ENCODE measurements at places on chromosomes 6 and 20.

- no peak for DNase-seq
Observed at GRCh38 chr6:18601516-18602020, 214.4 kb downstream of the RNF144B start.

DNA sequence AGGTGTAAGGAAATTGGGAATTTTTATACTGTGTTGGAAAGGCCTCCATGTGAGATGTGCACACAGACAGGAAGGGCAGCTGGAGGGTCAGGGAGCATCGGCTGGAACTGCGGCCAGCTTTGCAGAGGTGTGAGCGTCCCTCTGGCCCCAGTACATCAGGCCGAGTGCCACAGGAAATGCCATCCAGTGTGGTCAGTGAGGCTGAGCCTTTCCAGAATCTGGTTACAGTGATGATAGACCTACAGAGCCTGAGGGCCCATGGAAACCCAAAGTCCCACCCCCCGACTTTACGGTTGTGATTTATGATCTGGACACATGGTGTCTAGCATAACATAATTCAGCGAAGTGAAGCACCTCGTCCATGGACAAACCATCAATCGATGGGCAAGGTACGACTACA is 137.3 kb upstream of the PDE10A start:
- no peak for DNase-seq

GRCh38 chr6:161400671-161401070 is 126.8 kb upstream of the AGPAT4 start:
- no peak for DNase-seq

GRCh38 chr6:166864333-166864732 is 92.0 kb downstream of the RNASET2 start:
- DNase-seq = no peak

DNA sequence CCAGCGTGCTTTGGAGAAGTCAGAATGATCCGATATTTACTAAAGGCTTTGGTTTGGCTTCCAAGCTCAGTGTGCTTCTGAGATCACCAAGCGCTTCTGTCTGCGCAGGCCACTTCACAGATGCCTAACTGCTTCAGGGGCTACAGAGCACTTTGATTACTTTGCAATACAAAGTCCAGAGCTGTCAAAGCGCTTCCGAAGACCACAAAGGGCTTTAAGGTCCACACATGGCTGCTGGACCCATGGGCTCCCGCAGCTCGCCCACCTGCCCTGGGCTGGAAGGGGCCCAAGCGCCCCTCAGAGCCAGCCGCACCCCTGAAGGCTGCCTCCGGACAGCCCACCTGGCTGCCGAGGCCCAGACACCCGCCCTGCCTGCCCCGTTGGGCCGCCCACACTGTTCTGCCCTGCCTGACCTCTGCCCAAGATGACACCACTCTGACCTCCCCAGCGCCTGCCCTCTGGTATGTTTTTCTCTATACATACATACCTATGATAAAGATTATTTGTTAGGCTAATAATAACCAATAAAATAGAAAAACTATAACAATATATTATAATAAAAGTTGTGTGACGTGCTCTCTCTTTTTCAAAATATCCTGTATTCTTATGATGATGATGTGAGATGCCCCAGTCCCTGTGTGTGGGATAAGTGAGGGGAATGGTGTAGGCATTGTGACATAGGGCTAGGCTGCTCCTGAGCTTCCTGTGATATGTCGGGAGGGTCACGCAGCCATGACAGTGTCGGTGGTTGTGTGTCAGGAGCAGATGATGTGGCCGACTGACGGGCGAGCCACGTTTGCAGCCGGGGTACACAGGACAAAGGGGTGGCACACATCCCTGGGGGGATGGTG is 22.6 kb downstream of the DYNLT1 start:
- no peak for DNase-seq

GRCh38 chr6:170288852-170289179 is 2.1 kb downstream of the DLL1 start:
- no peak for DNase-seq

- DNase-seq = no peak
Observed at GRCh38 chr6:94050515-94050914, 631.2 kb upstream of the EPHA7 start.

GRCh38 chr20:49323622-49324238 is 45.9 kb upstream of the ZNFX1 start:
- DNase-seq = peak; percentile 99

DNA sequence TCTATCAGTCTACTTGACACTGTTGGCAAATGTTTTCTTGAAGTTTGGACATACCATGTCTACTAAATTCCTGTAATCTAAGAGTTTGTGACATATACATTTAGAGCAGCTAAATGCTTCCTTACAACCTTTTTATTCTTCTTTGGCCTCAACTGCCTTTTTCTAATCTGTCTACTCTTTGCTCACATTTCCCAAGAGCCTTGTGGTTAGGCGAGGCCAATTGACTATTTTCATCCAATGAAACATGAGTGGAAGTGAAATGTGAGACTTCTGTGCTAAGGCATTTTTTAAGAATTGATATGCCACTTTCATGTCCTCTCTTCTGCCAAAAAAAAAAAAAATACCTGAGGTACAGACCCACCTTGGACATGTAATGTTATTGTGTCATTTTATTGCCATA is 158.2 kb upstream of the MCHR2 start:
- no peak for DNase-seq

- DNase-seq = no peak
Observed at GRCh38 chr6:159002432-159003155, 2.6 kb upstream of the RSPH3 start.

DNA sequence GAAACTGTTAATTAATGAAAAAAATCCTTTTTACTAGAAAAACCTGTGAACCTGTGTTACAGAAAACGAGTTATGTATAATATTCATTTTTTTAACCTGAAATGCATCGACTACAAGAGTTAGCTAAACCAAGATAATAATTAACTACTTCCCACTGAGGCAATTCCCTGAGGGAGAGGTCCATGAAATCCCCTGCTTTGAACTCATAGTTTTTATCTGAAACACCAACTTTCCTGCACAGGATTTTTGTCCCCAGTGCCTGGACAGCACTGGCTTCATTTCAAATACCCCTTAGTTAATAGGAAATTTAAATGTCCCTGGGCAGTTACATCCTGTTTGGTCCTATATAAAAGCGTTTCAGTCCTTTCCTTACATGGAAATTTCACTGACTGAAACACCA is at the start of gene OR14J1:
Gene OR14J1, plus strand, starts transcription at position 386 of the 400 bp plus-strand sequence. CDS start 4,989 bp downstream, outside the sequence.
- DNase-seq = no peak

- peak; percentile 32 for DNase-seq
Observed at GRCh38 chr20:60086821-60087562, 128.8 kb downstream of the CDH26 start.

DNA sequence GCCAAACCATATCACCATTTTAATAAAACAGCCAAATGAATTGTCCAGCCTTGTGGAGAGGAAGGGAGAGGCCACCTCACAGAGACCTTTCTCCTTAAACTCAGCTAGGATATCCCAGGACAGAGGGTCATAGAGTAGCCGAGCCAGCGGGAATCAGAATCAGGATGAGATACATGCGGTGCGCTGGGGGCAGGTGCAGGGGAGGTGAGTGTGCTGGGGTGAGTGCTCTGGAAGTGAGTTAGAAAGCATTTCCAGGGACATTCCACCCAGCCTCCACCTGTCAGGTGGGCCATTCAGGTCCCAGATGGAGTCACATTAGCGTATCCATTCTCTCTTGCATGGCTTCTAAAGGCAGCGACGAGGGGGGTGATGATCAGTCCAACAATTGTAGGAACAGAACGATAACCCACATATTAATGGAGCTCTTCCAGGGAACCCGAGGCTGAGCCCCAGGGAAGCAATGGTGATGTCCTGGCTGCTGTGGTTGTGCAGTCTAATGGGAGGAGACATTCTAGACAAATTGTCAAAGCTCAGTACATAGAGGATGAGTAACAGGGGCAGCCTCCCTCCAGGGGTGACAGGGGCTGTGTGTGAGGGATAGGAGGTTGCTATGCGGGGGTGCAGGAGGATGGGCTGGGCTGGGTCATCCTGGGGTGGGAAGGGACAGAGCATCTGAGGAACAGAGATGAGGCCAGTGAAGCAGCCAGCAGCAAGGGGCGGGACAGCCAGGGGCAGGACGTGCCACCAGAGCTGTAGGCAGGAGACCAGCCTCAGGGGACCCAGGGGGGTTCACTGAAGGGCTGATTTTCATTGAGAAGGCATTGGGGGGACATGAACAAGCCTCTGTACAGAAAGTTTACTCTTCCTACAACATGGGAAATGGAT is 88.7 kb upstream of the FRMD1 start:
- no peak for DNase-seq

DNA sequence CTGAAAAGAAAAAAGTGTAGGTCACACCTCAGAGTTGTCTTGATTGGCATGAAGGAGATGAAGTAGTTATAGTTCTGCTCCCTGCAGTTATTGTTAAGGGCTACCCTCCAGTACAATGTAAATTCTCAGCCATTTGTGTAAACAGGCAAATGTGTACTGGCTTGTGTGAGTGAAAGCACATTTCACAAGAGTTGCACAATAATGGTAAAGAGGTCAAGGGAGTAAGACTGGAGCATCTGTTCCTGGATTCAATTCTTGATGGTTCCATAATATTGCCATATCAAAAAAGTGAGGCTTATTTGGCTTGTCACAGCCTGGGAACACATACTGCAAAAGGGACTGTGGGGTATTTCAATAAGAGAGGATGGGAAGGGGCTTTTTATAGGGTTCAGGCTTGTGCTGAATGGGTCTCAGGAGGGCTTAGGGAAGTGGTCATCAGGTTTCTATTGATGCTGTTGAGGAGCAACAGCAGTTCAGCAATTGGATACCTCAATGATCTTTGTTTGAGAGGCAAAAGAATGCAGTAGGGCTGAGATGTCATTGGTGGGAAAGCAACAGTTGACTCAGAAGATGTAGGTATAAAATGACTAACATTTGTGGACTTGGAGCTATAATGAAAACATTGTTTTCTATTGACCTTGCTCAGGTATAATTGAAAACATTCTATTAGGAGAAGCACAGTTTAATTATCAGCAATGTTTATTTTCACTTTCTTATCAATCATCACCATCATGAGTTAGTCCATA is 402.6 kb downstream of the BCKDHB start:
- DNase-seq = no peak

DNA sequence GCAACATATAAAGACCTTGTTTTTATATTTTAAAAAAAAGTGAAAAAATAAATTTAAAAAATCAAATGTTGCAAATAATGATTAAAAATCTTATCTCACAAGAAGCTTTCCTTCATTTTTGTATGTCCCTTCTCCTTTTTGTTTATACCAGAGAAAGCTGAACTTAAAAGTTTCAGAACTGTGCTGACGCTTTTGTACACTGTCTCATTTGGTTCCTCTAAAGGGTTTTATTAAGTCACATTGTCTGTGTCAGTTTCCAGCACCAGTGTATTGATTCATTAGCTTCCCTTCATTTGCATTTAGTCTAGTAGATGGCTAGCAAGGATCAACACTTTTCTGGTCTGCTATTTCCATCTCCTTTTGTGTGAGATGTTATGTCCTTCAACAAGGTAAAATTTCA is 6.7 kb downstream of the PCED1A start:
- DNase-seq = no peak

DNA sequence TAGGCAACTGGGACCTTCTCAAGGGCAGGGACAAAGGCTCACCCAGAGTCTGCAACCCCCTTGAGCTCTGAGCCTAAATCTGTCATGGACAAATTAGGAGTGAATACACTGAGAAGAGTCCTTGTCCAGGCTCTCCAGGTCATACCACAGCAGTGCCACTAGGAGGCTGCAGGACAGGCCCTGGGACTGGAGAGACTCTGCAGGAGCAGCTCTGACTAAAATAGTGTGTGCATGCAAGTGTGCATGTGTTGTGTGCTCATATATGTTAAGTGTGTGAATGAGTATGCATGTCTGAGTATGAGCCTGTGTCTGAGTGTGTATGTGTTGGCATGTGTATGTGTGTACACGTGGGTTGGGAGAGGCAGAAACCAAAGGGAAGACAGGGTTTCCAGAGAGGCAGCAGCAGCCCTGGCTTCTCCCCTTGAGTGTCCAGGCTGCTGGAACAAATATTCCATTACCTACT is 27.1 kb downstream of the MRPL14 start:
- peak; percentile 38 for DNase-seq

DNA sequence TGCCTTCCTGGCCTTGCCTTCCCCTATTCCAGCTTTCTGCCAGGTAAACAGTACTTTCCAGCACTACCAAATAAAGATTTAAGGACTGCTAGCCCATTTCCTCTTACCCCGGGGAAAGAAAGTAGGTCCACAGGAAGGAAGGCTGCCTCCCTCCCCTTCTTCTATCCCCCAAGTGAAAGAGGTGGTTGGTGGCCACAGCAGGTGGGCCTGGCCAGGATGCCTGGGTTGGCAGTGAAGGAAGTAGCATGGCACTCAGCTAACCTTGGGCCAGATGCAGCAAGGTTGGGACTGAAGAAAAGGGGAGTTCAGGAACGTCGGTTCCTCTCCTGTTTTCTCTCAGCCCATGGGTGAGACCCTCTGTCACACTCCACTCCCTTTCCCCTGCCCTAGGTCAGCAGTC is 8.9 kb downstream of the NFKBIL1 start:
- peak; percentile 18 for DNase-seq

GRCh38 chr6:36387440-36388303 is at the start of gene ETV7:
TSS of gene ETV7 (minus strand) at chr6:36387669. CDS start at chr6:36387541, 128 bp downstream.
- DNase-seq = peak; percentile 66

DNA sequence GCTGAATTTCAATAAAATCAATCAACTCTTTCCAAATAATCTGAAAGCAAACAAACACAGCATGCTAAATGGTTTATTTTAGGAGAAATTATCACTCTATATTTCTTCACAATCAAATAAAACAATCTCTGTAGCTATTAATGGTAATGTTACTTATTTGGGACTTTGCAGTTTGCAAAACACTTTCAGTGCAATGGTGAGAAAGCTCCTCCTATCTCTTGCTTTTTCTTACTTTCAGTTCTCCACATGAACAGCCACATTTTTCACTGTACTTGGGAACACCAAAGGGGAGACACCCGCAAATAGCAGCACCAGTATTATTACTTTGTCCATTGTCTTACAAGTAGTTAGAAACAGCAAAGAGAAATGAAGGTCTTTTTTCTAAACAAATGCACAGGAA is 92.4 kb downstream of the DST start:
- no peak for DNase-seq

- DNase-seq = no peak
Observed at GRCh38 chr20:13243826-13244376, 22.8 kb downstream of the ISM1 start.

DNA sequence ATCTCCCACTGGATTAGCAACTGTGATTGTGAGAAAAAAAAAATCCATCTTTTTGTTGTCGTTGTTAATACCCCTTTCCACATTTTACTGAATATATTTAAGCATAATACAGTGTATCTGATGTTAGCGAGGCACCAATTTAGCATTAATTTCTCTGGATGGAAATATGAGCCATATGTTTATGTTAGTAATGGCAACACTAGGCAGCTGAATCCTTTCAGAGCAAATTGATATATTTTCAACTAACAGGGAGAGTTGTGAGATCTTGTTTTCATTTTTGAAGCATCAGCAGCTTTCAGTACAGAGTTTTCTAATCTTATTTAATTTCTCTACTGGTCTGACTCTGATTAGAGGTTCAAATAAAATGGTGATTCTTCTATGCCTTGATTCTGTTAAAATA is 84.8 kb upstream of the HDAC2 start:
- no peak for DNase-seq

Measured in common myeloid progenitor, CD34-positive (primary cell).